Activated CD4-positive, alpha-beta T cell treated with anti-CD3 and anti-CD28 coated beads, Interleukin-2, amount 50 U/mL, for 1 hour (primary cell): ENCODE measurements at places on chromosomes 7 and 10.

DNA sequence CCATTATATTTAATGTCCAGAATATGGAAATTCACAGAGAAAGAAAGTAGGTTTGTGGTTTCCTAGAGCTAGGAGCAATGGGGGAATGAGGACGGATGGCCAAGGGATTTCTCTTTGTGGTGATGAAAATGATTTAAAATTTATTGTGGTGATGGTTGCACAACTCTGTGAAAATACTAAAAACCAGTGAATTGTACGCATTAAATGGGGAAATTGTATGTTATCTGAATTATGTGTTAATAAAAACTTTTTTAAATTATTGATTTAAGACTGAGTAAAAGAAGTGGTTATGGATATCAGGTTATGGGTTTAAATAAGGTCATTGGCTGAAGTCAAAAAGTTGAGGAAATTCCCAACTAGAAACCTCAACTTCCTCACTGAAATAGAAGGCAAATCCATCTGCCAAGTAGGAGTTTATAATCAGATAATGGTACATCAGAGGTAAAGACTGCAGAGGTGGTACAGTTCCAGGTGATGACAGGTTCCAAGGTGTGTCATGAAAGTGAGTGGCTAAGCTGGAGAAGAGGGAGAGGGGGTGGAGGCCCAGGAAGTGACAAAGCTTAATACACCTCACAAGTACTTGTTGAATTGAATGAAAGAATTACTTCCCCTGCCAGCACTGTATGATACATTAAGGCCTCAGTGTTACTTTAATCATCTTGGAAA is 68.9 kb upstream of the CCDC71L start:
- no peak for DNase-seq

DNA sequence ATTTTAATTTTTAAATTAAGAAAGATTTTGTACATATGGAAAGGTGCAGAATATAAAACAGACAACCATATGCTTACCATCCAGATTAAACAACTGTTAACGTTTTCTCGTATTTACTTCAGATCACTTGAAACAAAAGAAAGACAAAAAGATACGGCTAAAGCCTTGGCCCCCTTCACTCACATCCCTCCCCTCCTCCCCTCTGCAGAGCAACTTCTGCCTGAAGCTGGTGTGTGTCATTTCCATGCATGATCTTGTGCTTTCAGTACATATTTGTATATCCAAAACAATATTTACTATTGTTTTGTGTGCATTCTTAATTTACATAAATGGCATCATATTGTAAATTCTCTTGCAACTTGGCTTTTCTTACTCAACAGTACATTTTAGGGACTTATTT is 68.5 kb upstream of the ANKRD1 start:
- DNase-seq = no peak

- no peak for DNase-seq
These were observed 132.4 kb downstream of the RAB11FIP2 start for GRCh38 chr10:117914334-117914733.

DNA sequence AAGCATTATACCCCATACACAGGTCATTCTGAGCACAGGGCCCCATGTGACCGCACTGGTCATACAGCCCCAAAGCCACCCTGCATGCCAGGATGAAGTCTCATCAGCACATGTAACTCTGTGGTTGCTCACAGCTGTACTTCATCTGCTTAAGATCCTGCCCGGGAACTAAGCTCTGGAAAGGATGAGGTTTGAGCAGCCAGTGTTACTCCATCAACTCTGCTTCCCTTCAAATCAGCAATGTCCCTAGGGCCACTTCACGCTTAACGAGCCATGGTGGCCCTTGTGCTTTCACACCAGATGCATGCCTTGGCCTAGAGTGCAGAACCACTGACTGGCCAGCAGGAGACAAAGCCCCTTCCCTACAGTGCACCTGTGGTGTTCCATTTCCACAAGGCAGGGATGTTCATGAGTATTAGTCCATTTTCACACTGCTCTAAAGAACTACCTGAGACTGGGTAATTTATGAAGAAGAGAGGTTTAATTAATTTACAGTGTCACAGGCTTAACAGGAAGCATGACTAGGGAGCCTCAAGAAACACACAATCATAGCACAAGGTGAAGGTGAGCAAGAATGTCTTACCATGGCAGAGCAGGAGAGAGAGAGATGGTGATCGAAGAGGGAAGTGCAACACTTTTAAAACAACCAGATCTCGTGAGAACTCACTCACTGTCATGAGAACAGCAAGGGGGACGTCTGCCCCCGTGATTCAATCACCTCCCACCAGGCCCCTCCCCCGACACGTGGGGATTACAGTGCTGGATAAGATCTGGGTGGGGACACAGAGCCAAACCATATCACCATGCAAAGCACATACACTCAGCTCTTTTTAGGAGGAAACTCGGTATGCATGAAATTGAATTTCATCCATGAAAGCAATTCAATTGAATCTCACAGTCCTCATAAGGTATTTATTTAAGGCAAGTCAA is 149.0 kb upstream of the CDCA7L start:
- DNase-seq = no peak

GRCh38 chr7:126635545-126635944 is 617.2 kb downstream of the GRM8 start:
- no peak for DNase-seq

DNA sequence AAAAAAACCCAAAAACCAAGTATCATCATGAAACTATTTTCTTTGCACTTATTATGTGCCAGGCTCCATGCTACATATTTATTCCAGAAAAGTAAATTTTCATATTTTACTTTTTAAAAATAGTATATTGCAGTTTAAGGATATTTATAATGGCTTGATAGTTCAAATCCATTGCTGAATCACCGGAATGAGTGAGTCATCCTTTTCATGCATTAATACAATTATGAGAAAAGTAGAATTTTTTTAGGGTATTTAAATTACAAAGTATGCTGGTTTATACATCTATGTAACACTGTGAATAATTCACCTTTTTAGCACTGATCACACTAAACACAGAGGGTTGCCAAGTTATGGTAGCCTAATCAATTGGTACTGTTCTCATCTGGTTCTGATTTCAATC is 54.3 kb downstream of the SLC16A9 start:
- no peak for DNase-seq

DNA sequence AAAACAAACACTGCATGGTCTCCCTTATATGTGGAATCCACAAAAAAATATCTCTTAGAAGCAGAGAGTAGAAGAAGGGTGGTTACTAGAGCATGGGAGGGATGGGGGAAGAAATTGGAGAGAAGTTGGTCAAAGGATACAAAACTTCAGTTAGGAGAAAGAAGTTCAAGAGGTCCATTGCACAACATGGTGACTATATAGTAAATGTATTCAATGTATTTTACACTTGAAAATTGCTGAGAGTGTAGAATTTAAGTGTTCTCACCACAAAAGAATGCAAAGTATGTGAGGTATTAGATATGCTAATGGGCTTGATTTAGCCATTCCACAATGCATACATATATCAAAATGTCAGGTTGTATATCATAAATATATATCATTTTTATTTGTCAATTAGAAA is 232.0 kb upstream of the CELF2 start:
- DNase-seq = no peak

DNA sequence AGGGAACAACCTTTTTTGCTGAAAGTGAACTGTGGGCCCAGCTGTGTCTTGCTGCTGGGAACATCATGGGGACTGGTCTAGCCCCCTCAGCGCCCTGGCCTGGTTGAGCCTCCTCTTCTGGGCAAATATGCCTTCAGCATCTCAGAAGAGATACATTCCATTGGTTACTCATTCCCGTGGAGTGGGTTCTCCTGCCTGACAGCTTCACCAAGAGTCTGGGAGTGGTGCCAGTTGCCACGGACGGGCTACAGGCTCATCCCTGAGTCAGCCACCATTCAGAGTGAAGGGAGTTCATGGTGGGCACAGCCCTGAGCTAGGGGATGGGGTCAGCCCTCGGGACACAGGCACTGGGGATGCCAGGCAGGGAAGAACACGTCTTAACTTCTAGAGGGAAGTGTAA is 81.9 kb downstream of the RAMP3 start:
- no peak for DNase-seq

GRCh38 chr10:13231808-13232207 is 2.4 kb downstream of the UCMA start:
- no peak for DNase-seq

GRCh38 chr10:958856-959255 is 27.4 kb upstream of the LARP4B start:
- no peak for DNase-seq

- DNase-seq = no peak
These were observed 8.6 kb downstream of the MUC3A start for GRCh38 chr7:100957832-100958421.

- DNase-seq = no peak
These were observed 22.0 kb downstream of the SLC16A9 start for GRCh38 chr10:59687657-59688056.

DNA sequence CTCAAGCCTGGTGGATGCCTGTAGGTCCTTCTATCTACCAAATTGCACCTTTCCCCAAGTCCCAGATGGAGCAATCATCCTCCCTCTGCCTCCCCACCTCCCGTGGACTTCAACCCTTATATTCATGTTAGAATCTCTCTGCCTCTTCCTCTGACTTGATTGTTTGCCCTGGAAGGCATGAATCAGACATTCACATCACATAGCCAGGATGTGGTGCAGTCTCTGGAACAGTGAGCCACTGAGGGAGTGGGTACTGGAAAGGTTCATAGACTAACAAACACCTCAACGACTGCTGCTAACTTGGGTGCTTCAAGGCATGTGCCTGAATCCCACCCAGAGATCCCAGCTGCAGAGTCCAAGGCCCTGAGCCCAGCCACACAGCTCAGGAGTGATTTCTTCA is 494.0 kb downstream of the TNS3 start:
- no peak for DNase-seq

- DNase-seq = no peak
These were observed 8.8 kb upstream of the STMP1 start for GRCh38 chr7:135653340-135654080.

DNA sequence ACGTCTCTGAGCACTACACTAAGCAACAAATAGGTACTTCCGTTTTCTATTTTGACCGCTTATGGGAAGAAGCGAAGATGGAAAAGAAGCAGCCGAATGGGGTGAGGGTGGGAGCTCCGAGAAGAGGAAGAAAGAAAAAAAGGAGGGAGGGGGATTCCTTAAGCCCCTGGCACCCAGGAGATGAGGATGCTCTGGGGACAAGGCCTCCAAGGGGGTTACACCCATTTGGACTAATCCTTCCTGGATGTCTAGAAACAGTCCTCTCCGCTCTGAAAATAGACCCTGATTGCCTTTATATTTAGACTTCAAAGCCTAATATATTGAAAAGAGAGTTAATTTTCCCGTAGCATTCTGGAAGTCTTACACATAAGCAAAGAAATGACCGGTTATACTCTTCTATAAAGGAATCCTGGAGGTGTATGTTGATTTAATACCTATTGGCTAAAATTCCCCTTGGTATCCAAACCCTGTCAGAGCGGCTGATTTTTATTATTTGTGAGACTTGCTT is 676 bp upstream of the HTR7 start:
- DNase-seq = no peak

DNA sequence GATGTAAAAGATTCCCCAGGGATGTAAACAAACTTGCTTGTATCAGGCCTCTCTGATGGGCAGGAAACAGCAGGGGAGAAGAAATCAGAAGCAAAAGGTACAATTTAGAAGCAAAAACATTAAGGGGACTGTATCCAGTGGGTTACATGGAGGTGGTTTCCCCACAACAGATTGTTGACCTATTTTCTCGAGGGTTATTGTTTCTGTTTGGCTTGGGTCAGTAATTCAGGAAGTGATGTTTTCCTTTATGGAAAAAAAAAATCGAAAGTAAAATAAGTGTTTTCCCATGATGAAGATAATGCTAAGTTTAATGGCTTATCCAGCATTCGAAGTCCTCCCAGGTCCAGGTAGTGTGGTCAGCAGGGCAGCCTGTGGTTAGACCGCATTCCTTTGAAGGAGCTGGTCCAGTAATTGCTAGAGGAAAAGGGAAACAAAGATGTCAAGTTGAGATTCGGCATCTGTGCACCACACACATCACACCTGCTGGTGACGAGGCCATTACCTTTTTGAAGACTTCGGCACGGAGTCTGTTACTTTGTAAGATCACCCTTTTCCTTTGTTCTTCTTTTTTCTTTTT is 37.3 kb upstream of the ADAM12 start:
- DNase-seq = no peak

GRCh38 chr7:1459920-1460820 is 900 bp upstream of the MICALL2 start:
- DNase-seq = no peak

DNA sequence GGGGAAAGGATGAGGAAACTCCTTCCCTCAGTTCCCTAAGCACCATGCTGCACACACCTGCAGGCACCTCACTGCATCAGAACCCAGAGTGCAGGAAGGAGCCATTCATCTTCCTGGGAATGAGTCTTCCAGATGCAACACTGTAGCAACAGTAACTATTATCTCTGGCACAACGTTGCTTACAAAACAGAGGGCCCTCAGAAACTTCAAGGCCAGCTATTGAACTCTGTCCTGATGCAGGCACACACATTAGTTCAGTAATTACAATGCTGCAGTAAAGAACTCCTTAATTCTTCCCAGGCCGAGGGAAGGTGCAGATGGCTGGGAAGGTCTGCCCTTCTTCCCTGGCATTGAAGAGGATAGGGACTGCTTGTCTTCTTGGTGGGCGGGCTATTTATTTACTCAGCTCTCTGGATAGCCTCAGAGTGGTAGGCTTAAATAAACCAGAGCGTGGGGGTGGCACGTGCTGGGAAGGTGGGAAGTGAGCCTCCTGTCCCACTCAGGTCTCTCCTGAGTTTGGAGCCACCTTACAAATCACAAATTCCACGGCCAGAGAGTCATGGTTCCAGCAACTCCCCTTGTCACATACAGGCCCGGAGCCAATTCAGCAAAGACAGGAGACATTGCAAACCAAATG is 125.1 kb upstream of the JCAD start:
- DNase-seq = no peak

- DNase-seq = no peak
These were observed 74.7 kb downstream of the FRMPD2 start for GRCh38 chr10:48199580-48200377.

DNA sequence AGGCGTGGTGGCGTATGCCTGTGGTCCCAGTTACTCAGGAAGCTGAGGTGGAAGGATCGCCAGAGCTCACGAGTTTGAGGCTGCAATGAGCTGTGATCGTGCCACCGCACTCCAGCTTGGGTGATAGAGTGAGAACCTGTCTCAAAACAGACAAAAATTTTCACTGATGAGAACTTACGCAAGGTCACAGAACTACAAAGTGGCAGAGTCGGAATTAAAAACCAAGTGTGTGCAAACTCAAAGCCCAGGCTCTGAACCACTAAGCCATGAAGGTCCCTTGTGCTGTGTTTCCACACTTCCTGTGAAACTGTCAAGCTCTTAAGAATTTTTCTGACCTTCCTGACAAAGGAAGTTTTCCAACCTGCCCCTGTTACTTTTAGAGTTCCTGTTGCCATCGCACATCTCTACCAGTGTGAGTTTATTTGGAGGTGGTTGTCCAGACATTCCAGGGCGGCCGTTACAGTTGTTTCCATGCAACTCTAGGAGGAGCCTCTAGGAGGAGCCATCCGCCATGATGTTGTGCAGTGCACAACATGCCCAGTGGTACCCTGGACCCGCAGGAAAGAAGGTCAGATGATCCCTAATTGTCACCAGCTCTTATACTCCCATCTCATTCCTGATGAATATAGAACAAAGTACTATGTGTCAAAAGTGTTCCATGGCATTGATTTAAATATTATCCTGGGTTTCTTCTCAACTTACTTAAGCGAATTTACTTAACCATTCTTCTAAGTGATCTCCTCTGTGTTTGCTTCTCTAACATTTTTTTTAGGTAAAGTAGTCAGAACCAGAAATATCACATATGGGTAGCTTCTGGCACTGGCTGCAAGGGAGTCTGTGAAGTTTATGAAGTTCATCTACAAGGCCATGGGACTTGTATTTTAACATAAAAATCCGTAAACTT is 49.0 kb upstream of the LYZL1 start:
- no peak for DNase-seq

- DNase-seq = no peak
These were observed 243.1 kb downstream of the FGFR2 start for GRCh38 chr10:121355161-121355560.
